Activated B cell treated with CpG ODN at 0.5 μM for 24 hours (primary cell): ENCODE measurements at places on chromosomes 7 and 10.

- DNase-seq: no peak
Observed at GRCh38 chr7:91657483-91658071, 222.9 kb downstream of the MTERF1 start.

GRCh38 chr7:86975449-86975848, 84.0 kb downstream of the ELAPOR2 start:
- DNase-seq: no peak

DNA sequence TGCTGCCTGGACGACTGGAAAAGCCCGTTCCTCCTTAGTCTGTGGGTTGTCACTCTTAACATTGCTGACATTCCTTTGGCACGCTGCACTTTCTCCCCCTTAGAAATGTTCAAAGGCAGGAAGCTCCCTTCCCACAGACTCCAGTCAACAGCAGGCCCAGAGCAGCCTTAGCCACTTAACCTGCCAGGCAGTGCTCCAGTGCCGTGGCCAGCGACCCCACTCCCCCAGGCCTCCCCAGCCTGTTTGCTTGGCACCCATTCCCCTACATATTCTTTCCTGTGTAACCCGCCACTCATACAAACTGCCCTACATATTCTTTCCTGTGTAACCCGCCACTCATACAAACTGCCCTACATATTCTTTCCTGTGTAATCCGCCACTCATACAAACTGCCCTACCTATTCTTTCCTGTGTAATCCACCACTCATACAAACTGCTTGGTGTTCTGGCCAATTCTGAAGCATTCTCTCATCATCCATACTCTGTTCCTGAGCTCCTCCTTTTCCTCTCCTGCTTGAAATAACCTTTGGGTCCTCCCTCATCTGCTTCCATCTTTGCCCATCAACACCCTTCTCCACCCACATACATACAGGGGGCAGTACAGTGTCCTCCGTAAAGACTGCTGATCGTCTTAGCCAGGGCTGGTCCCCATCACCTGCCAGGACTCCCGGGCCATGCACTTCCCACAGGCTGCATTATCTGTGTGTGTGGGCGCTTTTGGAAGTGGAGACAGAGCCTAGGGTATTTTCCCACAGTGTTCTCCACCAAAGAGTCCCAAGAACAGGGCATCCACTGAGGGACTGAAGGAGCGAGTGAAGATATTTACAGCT, 57.3 kb downstream of the ADARB2 start:
- no peak for DNase-seq

DNA sequence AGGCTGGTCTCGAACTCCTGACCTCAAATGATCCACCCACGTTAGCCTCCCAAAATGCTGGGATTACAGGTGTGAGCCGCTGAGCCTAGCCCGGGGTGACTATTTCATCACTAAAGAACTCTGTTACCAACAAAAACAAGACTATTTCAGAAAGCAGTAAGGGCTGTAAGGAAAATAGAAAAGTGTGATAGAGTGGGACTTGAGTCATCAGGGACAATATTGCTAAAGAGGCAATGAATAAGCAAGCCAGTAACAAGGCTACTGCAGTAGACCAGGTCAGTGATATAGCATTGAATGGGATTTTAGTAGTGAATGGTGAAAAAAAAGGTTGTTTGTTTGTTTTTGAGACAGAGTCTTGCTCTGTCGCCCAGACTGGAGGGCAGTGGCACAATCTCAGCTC, 51.7 kb downstream of the SVOPL start:
- DNase-seq: no peak

- no peak for DNase-seq
Observed at GRCh38 chr7:17007841-17008240, 126.1 kb upstream of the AGR3 start.

DNA sequence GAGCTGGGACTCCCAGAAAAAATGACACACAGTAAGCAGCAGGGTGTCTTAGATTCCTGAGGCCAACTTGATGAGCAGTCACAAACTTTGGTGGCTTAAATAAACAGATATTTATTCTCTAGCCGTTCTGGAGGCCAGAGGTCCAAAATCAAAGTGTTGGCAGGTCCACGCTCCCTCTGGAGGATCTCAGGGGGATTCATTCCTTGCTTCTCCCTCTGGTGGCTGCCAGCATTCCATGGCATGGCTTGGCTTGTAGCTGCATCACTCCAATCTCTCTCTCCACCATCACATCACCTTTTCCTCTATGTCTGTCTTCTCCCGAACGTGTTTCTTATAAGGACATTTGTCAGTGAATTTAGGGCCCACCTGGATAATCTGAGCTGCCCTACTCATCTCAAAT, 98.4 kb downstream of the OSBPL3 start:
- DNase-seq: no peak

- no peak for DNase-seq
Observed at GRCh38 chr7:95893484-95893883, 121.1 kb downstream of the DYNC1I1 start.

DNA sequence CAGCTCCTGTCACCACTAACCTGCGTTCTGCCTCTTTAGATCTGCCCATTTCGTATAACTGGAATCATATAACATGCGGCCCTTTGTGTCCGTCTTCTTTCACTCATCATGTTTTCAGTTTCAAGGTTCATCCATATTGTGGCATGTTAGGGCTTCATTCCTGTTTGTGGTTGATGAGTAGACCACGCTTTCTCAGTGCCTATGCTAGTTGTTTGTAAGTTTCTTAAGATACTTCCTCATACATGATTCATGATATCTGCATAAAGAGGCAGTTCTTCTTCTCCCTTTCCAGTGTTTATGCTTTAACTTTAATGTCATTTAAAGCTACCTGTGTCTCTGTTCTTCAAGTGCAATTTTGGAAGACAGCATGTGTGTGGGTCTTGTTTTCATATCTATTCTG, 79.5 kb upstream of the FAM20C start:
- no peak for DNase-seq

DNA sequence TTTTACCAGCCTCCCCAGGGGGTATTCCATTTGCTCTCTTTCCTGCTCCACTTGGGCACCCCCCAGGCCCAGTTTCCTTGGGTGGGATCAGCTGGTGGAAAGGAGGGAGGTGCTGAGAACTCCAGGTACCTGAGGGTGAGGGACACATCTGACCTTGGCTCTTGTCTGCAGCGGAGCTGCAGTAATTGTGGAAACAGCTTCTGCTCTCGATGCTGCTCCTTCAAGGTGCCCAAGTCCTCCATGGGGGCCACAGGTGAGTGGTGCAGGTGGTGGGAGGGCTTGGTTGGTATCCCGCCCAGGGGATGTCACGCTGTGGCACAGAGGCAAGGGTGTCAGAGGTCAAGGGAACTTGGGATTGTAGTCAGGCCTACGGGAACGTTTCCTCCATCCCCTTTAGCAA, 14.3 kb downstream of the SFRP5 start:
- DNase-seq: no peak

- no peak for DNase-seq
Observed at GRCh38 chr7:102988631-102989560, 76.1 kb downstream of the LRRC17 start.

GRCh38 chr7:158782761-158783401, 46.4 kb downstream of the ESYT2 start:
- no peak for DNase-seq

DNA sequence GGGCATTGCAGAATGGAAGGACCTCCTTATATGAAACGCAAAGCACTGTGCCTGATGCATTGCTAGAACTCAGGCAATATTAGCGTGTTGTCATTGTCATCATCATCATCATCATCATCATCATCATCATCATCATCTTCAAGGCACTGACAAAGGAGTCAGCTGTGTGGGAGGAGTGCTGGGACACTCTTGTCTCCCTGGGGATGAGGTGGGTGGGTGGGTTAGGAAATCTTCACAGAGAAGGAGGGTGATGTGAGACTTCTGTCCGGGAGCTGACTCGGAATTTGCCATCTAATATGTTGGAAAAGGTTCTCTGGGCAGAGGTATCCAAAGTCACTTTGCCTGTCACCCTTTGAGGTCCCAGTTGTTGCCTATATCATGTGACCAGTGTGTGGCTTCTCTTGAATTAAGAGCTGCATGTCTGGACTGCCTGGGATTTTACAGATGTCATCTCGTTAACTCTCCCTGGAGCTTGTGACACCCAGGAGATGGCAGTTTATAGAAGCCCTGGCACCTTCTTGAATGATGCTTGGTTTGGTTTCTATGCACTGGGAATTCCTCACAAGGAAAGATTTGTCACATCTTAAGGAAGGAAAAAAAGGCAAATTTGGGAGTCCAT, 7.1 kb downstream of the HTRA1 start:
- no peak for DNase-seq
